ENCODE measurements at places on chromosomes 2 and 18.

- no peak overlapping the region for H3K27ac ChIP-seq
- H3K36me3 ChIP-seq, result no peaks in the 10 kb centered on the region
- H3K4me3 ChIP-seq, result no peak overlapping the region
- H3K4me1 ChIP-seq, result peaks cover 5% of the 10 kb centered on the region
- DNase-seq, result no peak
These were observed 147.3 kb downstream of the B3GNT2 start for GRCh38 chr2:62343206-62343605.

- DNase-seq, result no peak
- H3K27me3 ChIP-seq, result no peaks in the 10 kb centered on the region
- no peaks in the 10 kb centered on the region for H3K4me1 ChIP-seq
- H3K4me3 ChIP-seq, result no peak overlapping the region
- H3K27ac ChIP-seq, result no peak overlapping the region
These were observed 38.2 kb upstream of the LYPD6B start for GRCh38 chr2:149000158-149000938.

DNA sequence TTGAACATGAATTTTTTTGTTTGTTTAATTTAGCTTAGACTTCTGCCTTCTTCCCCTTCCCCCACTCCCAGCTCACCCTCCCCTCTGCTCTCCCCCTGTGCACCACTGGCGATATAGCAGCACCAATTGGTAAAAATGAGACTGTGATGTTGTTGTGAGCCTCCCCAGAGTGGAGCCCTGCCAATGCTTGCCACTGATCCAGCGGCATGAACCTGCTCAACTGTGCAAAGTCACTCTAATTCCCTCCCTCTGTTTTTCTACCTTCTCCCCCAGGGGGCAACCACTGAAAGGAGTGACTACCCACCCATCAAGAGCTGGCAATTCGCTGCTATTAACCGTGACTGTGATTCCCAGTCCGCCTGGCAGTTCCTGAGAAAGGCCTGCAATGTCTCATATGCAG, 30.2 kb downstream of the KLHL14 start:
- H3K4me3 ChIP-seq, result no peak overlapping the region
- DNase-seq, result no peak
- no peaks in the 10 kb centered on the region for H3K27me3 ChIP-seq
- H3K27ac ChIP-seq, result no peak overlapping the region

- no peak for DNase-seq
- no peaks in the 10 kb centered on the region for H3K36me3 ChIP-seq
- no peaks in the 10 kb centered on the region for H3K27me3 ChIP-seq
- no peak overlapping the region for H3K4me3 ChIP-seq
These were observed 7.3 kb downstream of the PROKR1 start for GRCh38 chr2:68650645-68651044.

DNA sequence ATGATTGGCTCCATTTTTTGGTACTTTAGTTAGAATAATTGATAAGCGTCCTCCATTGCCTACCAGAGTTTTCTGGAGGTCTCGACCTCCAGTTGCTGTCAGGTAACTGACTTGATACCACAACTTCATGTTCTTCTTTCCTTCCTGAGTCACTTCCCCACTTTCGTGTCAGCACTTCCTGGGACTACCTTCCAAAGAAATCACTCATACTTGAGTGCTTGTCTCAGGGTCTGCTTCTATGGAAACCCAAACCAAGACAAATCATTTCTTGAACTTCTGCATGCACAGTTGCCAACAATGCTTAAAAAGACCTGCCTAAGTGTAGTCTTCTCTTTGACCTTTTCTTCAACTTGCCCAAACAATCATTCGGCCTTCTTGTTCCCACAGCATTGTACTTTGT, 210.3 kb upstream of the ETAA1 start:
- H3K4me1 ChIP-seq, result no peaks in the 10 kb centered on the region
- H3K36me3 ChIP-seq, result no peaks in the 10 kb centered on the region

- peaks cover 9% of the 10 kb centered on the region for H3K4me1 ChIP-seq
- H3K27ac ChIP-seq, result peak overlapping the region; percentile 92
- peak overlapping the region; percentile 81 for H3K4me3 ChIP-seq
These were observed 680 bp downstream of the DTNB start for GRCh38 chr2:25672494-25673299.

GRCh38 chr2:157509744-157510143, 65.9 kb upstream of the CYTIP start:
- H3K4me1 ChIP-seq, result no peaks in the 10 kb centered on the region
- H3K27me3 ChIP-seq, result no peaks in the 10 kb centered on the region
- H3K4me3 ChIP-seq, result no peak overlapping the region
- H3K36me3 ChIP-seq, result no peaks in the 10 kb centered on the region
- H3K27ac ChIP-seq, result no peak overlapping the region

DNA sequence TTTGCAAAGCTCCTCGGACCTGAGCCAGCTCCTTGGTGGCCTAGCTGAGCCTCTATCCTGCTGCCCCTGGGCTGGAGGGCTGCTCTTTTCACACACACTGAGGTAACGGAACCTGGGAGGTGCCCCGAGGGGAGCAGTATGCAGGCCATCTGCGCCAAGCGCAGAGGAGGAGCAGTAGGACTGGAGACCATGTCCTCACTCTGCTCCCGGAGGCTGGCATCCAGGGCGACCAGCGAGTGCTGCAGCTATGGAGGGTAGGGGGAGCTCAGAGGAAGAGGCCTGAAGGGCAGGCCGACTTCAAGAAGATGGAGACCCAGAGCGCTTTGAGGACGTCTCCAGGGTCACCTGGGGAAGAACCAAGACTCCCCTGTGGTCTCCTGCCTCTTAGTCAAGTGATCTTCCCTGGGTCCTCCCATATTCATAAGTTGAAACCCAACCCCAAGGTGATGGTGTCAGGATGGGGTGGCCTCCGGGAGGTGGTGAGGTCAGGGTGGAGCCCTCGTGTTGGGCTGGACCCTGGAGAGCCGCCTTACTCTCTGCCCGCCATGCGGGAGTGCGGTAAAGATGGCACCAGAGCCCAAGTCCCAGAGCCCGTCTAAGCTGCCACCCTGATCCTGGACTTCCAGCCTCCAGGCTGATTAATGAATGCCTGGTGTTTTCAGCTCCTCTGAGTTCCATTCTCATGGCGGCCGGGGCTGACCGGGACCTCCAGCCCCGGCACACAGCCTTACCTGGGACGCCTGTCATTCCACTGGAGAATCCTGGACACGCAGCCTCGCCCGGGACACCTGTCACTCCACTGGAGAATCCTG, 160.7 kb downstream of the NDUFA10 start:
- H3K4me1 ChIP-seq, result no peaks in the 10 kb centered on the region
- H3K27ac ChIP-seq, result no peak overlapping the region
- H3K27me3 ChIP-seq, result no peaks in the 10 kb centered on the region
- H3K36me3 ChIP-seq, result no peaks in the 10 kb centered on the region
- DNase-seq, result no peak

- no peaks in the 10 kb centered on the region for H3K27me3 ChIP-seq
- DNase-seq, result no peak
- no peak overlapping the region for H3K27ac ChIP-seq
- no peak overlapping the region for H3K4me3 ChIP-seq
These were observed 105.4 kb upstream of the MMADHC start for GRCh38 chr2:149692961-149693396.

DNA sequence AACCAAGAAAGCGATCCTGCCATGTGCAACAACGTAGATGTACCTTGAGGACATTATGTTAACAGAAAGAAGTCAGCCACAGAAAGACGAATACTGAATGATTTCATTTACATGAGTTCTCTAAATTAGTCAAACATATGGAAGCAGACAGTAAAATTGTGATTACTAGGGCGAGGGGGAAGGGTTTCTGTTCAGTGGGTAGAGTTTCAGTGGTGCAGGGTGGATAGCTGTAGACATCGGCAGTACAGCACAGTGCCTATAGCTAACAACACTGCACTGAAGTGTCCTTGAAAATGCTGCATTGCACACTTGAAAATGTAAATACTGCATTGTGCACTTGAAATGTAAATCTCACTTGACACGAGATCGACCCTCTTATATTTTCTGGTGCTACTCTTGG, 275.3 kb downstream of the GALR1 start:
- no peaks in the 10 kb centered on the region for H3K36me3 ChIP-seq
- no peaks in the 10 kb centered on the region for H3K4me1 ChIP-seq
- DNase-seq, result no peak
- H3K4me3 ChIP-seq, result no peak overlapping the region
- H3K27ac ChIP-seq, result no peak overlapping the region

GRCh38 chr2:100780203-100781008, 39.5 kb upstream of the NPAS2 start:
- H3K27me3 ChIP-seq, result no peaks in the 10 kb centered on the region
- no peaks in the 10 kb centered on the region for H3K36me3 ChIP-seq
- DNase-seq, result no peak
- H3K4me3 ChIP-seq, result no peak overlapping the region
- H3K4me1 ChIP-seq, result no peaks in the 10 kb centered on the region

DNA sequence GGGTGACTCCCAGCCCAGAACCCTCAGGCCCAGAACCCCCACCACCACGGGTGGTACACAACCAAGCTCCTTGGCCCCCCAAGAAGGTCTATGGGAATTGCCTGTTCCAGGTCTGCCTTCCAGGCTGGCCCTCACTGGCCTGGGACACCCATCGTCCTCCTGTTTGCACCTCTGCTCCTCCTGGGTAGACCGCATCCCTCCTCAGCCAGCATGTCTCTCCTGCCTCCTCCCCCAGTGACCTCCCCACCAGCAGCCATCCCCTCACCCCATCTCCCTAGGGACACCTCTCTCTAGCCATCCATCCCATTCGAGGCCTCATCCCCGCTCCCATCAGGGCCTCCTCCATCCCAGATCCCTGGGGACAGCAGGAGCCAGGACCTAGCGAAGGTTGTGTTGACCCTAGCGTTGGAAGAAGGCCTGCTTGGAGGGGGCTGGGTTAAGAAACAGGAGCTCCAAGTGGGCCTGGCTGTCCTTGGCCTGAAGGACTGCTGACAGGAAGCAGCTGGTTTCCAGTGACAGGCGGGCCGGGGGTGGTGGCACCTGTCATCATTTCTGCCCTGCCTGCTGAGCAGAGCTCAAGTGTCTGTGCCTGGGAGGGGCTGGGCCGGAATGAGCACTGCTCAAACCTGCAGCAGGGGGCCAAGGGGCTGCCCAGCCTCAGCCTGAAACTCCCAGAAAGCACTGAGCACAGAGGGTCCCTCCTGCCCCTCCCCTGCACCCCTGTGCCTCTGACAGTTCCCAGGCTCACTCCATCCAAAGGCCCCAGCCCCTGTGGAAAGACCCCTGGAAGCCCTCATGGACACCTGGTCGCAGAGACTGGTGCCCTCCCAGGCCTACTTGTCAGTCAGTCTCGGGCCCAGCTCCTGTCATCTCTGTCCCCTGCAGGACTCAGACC, 96.0 kb upstream of the OTOS start:
- H3K4me1 ChIP-seq, result peaks cover 17% of the 10 kb centered on the region
- H3K27me3 ChIP-seq, result no peaks in the 10 kb centered on the region
- DNase-seq, result no peak
- no peaks in the 10 kb centered on the region for H3K36me3 ChIP-seq

DNA sequence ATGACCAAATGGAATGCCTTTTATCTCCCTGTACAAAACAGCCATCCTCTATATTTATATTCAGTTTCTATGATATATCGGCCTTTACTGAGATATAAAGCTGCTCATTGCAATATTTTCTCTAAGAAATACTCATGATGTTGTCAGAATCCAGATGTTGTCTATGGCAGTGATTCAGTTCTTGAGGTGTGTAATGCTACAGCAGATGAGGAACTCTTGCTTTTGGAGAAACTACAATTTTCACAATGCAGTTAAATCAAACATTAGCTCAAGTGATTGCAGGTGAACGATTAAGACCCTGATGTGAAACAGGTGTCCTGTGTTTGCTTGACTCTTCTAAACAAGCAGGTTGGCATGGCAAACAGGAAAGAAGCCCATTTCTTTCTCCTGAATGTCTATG, 256.2 kb upstream of the CDH20 start:
- H3K27ac ChIP-seq, result no peak overlapping the region
- no peaks in the 10 kb centered on the region for H3K4me1 ChIP-seq
- no peak overlapping the region for H3K4me3 ChIP-seq
- no peaks in the 10 kb centered on the region for H3K27me3 ChIP-seq
- no peak for DNase-seq
- no peaks in the 10 kb centered on the region for H3K36me3 ChIP-seq

DNA sequence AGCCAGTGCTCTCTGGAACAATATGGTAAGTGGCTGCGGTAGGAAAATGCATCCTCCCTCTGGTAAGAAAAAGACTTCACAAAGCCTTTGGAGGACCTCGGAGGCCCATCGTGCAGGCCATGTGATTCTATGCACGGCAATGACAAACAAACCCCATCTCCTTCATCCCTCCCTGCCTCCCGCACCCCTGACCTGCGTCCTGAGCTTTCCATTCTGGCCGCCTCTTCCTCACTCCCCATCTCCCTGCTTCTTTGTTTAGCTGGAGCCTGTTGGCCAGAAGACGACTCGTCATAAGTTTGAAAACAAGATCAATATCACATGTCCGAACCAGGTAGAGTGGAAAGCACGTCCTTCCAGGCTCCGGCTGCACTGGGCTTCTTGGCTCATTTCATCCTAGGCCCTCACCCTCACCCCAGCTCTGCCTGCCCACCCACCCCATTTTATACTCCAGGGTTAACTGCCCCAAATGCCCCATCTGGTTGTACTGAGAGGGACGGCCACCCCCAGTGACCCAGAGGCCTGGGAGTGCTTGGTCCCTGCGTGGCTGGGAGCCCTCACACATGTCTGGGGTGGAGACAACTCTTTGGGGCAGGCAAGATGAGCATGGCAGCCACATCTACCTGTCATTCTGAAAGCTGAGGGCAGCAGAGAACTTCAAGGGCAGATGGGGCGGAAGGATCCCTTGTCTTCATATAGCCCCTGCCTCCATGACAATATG, 94.0 kb downstream of the PLB1 start:
- H3K27me3 ChIP-seq, result no peaks in the 10 kb centered on the region
- no peak for DNase-seq
- H3K36me3 ChIP-seq, result no peaks in the 10 kb centered on the region
- no peak overlapping the region for H3K27ac ChIP-seq
- no peaks in the 10 kb centered on the region for H3K4me1 ChIP-seq

GRCh38 chr18:22694954-22695353, 238.2 kb upstream of the RBBP8 start:
- no peak overlapping the region for H3K4me3 ChIP-seq
- no peaks in the 10 kb centered on the region for H3K4me1 ChIP-seq
- DNase-seq, result no peak
- no peaks in the 10 kb centered on the region for H3K27me3 ChIP-seq
- no peak overlapping the region for H3K27ac ChIP-seq

- no peaks in the 10 kb centered on the region for H3K27me3 ChIP-seq
- no peak overlapping the region for H3K4me3 ChIP-seq
- H3K36me3 ChIP-seq, result no peaks in the 10 kb centered on the region
- no peak overlapping the region for H3K27ac ChIP-seq
- peaks cover 7% of the 10 kb centered on the region for H3K4me1 ChIP-seq
- DNase-seq, result no peak
These were observed 4.6 kb downstream of the GTF3C2 start for GRCh38 chr2:27351802-27352598.

All from liver (tissue), 10 donors.